Naive B cell (primary cell): ENCODE measurements at places on chromosomes 5 and 9.

DNA sequence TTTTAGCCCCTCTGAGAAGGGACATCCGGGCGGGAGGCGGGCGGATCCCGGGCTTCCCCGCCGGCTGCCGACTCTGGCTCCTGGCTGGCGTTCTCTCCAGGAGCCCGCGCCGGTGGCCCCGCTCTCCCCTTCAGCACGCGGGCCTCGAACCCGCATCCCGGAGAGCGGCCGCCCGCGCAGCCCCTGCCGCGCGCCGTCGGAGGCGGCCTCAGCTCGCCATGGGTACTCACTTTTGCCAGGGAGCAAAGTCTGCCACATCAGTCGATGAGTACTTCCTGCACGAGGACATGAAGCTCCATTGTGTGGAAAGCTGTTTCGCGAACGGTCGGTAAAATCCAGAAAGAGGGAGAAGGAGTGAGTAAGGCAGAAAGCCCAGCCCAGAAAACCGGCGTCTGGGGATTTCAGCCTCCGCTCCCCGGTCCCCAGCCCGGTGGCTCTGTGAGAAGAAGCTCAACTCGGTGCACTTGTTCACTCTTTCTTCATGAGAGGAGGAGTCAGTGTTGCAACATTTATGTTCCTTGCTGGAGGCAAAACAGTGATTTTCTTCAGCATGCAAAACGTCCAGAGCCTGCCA, at the start of gene PRLR:
PRLR (minus strand) TSS at position 450 of the 574 bp plus-strand sequence. CDS start 140,867 bp downstream, outside the sequence.
- no peak for DNase-seq

DNA sequence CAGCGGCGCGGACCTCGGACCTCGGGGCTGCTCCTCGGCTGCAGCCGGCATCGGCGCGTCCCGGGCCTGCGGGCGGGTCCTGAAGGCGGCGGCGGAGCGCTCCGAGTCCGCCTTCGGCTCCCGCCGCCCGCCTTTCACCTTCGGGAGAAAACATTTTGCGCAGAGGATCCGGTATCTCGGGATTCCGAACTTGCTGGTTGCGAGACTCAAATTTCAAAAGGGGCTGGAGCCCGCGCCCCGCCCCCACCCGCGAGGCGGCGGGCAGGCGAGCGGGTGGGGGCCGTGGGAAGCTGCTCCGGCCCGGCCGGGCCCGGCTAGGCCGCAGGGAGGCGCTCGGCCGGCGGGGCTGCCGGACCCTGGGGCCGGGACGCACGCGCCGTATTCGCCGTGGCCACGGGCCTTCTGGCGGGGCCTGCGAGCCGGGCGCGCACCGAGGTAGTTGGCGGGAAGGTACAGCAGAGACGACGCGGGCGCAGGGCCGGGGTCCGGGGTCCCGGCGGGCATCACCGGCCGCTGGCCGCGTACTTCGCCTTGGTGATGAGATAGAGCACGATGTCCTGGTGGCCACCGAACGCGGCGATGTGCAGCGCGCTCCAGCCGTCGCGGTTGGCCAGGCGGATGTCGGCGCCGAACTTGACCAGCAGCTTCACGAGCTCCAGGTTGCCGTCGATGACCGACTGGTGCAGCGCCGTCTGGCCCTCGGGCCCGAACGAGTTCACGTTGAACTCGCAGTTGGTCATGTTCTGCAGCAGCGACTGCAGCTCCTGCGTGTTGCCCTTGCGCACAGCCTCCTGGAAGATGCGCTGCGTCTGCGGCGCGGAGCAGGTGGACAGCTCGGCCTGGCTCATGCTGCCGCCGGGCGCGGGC, 757 bp downstream of the NRARP start:
- DNase-seq: no peak

GRCh38 chr9:107051392-107051791, 188.4 kb downstream of the ZNF462 start:
- no peak for DNase-seq

DNA sequence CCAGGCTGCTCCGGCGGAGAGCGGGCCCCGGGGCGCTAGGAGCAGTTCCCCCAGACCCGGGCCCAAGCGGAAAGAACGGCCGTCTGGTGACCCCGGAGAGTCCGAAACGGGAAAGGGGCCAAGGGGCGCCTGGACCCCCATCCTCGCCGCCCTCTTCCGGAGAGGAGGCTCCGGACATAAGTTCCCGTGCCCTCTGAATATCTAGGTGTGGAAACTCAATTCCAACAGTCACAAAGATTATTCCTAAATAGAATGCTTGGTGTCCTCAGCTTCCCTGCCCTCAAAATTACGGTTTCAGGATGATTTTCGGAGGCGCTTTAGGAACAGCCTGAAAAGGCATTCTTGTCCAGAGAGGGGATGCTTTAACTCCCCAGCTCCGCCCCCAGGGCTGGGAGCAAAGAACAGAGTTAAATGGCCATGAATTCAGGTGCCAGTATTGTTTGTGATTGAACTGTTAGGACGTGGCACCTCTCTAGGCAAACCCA, 681 bp upstream of the LHFPL2 start:
- DNase-seq: no peak

DNA sequence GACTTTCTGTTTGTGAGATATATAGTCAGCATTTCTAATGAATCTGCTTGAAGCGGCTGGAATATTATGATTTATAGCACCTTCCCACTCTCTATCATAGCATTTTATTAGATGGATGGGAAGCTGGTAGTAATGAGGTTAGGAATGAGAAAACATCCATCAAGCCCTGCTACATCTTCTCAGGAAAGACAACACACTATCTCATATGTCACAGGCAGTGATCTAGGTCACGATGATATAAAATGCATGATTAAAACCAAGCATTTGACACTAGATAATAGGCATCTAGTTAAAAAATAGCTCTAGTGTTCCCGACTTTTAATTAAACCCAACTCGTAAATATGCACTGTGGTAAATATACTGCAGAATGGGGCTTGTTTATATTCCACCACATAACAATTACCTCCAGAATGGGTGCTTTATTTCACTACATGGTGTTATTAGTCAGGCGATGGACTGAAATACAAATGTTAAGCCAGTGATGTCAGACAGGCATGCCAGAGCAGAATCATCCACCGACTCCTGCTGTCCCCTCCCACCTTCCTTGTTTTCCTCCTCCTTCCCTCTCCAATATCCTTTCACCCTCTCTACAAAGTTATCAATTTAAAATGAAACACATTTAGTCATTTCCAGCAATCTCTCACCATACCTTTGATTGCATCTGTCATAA, 286.8 kb downstream of the SPATA31D1 start:
- DNase-seq: no peak

- DNase-seq: no peak
Observed at GRCh38 chr5:9851458-9851857, 221.3 kb upstream of the TAS2R1 start.

DNA sequence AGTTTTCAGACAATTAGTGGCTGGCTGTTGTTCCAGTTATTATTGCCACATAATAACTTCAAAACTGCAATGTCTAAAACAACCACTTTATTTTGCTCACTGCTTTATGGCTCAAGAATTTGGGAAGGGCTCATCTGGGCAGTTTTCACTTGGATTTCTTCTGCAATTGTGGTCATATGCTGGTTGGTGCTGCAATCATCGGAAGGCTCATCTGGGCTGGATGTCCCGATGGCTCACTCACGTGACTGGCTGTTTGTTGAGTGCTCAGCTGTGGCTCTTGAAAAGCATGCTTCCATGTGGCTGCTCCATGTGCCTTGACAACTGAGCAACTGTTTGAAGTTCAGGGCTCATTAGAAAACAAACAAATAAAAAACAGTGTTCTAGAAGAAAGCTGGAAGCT, 1032.5 kb downstream of the DTWD2 start:
- DNase-seq: no peak

GRCh38 chr5:133775584-133776304, 163.4 kb upstream of the FSTL4 start:
- no peak for DNase-seq

DNA sequence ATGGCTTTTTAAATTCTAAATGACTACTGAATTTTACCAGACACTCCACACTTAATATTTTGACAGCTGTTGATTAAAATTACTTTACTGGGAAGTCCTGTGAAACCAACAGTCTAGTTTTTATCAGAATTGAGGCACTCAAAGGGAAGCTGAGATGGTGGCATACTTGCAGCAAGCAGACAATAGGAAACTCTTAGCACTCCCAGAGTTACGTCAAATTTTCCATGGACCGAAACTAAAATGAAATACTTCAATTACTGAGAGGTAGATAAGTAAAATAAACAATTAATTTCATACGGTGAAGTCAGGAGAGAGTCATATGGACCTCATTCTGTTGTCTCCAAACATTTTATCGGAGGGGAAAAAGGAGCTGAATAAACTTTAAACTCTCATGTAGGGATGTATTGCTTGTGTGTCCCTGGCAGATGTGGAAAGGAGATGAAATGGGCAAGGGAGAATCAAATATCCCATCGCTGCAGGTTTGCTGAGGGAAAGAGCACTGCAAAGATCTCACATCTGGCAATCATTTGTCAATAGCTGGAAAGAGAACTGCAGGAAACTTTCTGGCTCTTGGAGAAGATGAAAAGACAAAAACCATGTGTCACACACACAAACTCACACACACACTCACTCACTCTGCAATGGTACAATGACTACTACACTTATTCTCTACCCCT, 189.4 kb downstream of the BNC2 start:
- no peak for DNase-seq

- DNase-seq: no peak
Observed at GRCh38 chr5:135824541-135825041, 9.9 kb upstream of the SLC25A48 start.

- peak; percentile 71 for DNase-seq
Observed at GRCh38 chr9:133742849-133743444, 4.8 kb upstream of the SARDH start.

- DNase-seq: no peak
Observed at GRCh38 chr5:114789773-114790402, 379.8 kb downstream of the TRIM36 start.
